ENCODE measurements at places on chromosomes 5 and 9. TPM values are rescaled to one million over a fixed set of nuclear protein-coding genes. Genes with fewer than 3 reads are reported as not detected.

- no peak for DNase-seq
These were observed 18.0 kb downstream of the KLF4 start for GRCh38 chr9:107471552-107471951.

SPIN1 gene
- 7.9 TPM for total RNA-seq

- no peak for DNase-seq
These were observed 67.4 kb downstream of the FBN2 start for GRCh38 chr5:128470663-128471062.

DNA sequence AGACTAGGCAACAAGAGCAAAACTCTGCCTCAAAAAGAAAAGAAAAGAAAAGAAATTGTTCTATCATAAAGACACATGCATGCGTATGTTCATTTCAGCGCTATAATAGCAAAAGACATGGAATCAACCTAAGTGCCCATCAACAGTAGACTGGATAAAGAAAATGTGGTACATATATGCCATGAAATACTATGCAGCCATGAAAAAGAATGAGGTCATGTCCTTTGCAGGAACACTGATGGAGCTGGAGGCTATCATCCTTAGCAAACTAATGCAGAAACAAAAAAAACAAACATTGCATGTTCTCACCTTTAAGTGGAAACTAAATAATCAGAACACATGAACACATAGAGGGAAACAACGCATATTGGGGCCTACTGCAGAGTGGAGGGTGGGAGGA is 6.3 kb upstream of the ZNF883 start:
- DNase-seq, result no peak

- no peak for DNase-seq
These were observed 4.3 kb downstream of the LCP2 start for GRCh38 chr5:170293273-170293672.

NSMF gene
- total RNA-seq, result 6.4 TPM

DNA sequence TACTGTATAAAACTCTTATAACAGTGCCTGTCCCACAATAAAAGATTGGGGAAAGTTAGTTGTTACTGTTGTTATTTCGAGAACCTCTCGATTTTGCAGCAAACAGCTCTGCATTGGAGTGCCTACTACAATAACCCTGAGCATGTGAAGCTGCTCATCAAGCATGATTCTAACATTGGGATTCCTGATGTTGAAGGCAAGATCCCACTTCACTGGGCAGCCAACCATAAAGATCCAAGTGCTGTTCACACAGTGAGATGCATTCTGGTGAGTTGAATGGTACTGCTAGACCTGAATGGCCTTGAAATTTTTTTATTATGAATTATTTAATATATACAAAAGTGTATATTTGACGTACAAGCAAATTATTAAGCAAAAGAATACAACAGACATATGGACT is 123.2 kb downstream of the TEX10 start:
- DNase-seq, result no peak

DNA sequence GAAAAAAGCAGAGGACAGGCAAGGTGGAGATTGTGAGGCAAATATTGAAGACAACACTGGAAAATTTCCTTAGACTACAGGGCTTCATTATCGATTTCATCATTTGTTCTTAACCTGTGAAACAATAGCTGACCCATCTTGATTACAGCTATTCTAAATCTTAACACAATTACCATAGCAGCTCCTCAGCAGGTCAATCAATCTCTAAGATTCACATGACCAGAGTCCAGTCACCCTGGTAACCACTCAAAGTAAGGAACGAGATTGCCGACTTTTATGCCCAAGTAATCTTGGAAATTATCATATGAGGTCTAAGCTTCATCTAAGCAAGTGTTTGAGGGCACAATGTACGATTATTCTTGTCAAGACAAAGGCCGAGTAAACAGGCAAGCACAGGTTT is 93.8 kb downstream of the TTC39B start:
- DNase-seq, result no peak

PLAC8L1 gene
- total RNA-seq, result not detected

- no peak for DNase-seq
These were observed 22.6 kb downstream of the ASS1 start for GRCh38 chr9:130467316-130467715.

DNA sequence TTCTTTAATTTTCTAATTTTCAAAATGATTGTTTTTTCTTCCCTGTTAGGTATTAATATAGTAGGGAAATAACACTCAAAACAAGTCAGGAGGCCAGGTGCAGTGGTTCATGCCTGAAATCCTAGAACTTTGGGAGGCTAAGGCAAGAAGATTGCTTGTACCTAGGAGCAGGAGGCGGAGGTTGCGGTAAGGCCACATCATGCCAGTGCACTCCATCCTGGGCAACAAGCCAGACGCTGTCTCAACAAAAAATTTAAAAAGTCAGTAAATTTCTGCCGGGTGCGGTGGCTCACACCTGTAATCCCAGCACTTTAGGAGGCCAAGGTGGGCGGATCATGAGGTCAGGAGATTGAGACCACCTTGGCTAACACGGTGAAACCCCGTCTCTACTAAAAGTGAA is 10.2 kb upstream of the CDK7 start:
- no peak for DNase-seq

DNA sequence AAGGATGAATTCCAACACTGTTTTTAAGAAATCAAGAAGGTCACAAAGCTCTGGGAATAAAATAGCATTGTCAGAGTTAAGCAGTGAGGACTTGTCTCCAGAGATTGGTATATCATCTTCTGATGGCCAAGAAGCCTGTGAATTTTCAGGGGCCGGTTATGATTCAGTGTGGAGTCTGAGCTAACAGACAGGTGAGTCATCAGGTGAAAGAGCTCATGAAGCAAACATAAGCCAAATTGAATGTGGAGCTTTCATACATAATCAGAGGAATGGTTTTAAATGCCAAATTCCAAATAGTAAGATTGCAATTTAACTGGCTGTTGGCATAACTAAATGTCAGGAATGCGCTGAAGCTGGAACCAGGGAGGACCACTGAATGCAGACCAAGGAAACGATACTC is 494.2 kb downstream of the MTRR start:
- DNase-seq, result no peak

DNA sequence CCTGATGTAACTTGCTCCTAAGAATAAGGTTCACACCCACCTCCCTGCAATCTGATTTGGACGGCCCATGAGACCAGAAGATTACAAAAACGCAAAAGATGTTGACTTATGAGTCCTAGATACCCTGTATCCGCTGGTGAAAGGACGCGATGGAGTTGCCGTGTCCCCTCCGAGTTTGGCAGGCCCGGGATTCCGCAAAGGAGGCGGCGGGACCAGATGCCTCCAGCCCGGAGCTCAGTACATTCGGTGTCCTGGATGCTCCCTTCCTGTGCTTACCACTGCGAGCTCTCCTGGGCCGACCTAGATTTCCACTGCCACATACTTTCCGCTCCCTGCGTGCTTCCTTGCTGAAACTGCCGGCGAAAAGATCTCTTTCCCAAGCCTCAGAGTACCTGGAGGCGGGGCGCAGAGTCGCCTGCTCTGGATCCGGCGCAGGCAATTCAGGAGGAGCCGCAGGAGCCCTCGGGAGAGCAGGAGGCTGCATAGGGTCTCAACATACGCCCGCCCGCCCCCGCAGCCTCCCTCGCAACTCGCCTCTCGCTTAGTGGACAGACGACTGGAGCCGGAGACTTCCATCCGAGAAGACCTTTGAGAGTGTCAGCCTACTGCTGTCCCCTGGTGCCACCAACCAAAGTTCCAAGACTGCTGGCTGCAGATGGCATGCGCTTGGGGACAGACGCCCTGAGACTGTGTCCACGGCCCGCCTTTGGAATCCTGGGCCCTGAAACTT is 39.8 kb downstream of the ANXA2R start:
- no peak for DNase-seq

APBA1 gene
- 0.81 TPM for total RNA-seq

GRCh38 chr5:73307645-73308355 is 134.8 kb downstream of the TMEM174 start:
- no peak for DNase-seq

DNA sequence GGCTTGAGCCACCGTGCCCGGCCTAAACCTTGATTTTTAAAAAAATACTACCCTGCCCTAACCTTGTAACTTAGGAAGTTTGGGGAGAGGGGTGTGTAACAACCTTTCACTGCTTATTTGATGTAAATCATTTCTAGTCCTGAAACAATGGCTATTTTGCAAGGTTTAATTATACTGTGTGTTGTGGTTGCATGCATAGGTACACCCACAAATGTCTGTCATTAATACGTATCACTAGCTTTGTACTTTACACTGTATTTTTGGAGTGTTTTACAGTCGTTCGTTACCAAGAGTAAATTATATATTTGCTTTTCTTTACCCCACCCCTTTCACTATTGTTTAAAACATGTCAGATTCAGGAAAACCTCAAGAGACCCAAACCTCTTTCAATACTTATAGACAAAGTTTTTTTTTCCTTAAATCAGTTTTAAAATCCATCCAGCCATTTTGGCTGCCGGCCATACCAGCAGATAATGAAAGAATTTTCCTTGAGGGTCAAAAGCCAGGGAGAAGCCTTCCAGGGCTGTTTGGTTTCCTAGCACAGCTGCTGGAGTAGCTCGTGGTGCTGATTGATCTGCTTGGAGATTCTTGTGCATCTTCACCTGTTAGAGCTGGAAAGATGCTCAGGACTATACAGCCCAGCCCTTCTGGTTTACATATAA is 50.7 kb downstream of the DOCK8 start:
- no peak for DNase-seq

- no peak for DNase-seq
These were observed 1854.6 kb upstream of the WWC1 start for GRCh38 chr5:166436872-166437271.

DNA sequence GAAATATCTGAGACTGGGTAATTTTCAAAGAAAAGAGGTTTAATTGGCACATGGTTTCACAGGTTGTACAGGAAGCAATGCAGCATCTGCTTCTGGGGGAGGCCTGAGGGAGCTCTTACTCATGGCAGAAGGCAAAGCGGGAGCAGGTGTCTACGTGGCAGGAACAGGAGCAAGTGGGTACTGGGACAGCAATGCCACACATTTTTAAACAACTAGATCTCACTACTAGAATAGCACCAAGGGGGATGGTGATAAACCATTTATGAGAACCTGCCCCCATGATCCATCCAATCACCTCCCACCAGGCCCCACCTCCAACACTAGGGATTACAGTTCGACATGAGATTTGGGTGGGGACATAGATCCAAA is 47.6 kb upstream of the HOMER1 start:
- DNase-seq, result no peak

GRCh38 chr9:133978226-133978898 is 13.8 kb downstream of the VAV2 start:
- DNase-seq, result no peak

FRRS1L gene
- 0.04 TPM for total RNA-seq

TIMD4 gene
- total RNA-seq, result 0.16 TPM

GRCh38 chr5:117488976-117489500 is 914.4 kb upstream of the SEMA6A start:
- DNase-seq, result no peak

RABGAP1 gene
- total RNA-seq, result 57.9 TPM

HRCT1 gene
- total RNA-seq, result 4.2 TPM

DNA sequence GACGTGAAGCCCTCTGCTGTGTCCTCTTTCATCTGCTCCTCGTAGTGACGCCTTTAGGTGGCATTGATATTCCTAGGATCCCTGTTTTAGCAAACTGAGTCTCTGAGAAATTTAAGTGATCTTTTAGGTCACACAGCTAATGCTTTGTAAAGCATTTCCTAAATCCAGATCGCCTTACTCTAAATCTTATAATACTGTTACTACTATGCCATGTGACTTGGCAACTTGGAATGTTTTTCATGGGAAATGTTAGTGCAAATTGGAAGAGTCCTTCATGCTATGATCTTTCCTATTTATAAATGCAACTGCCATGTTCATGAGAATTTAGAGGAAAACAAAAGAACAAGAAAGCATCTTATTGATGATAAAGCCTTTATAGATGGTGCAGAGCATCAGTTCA is 212.2 kb downstream of the TRIO start:
- DNase-seq, result no peak

- no peak for DNase-seq
These were observed 154.7 kb downstream of the ZDHHC21 start for GRCh38 chr9:14538526-14538925.

RASGRF2 gene
- total RNA-seq, result 6.2 TPM

GRCh38 chr5:167020418-167020817 is 1271.0 kb upstream of the WWC1 start:
- no peak for DNase-seq

GRCh38 chr5:67659288-67659687 is 462.7 kb upstream of the CD180 start:
- DNase-seq, result no peak

GRCh38 chr9:121703014-121703734 is 51.7 kb downstream of the DAB2IP start:
- no peak for DNase-seq

GRCh38 chr9:95609426-95609825 is 92.7 kb upstream of the PTCH1 start:
- DNase-seq, result no peak

C9orf153 gene
- total RNA-seq, result 0.36 TPM

- no peak for DNase-seq
These were observed 118.2 kb downstream of the ENTREP1 start for GRCh38 chr9:69443178-69443577.

ZNF883 gene
- total RNA-seq, result 0.34 TPM

SYNPO gene
- total RNA-seq, result 745 TPM

GRCh38 chr5:55149308-55149795 is 10.6 kb upstream of the GPX8 start:
- no peak for DNase-seq

- DNase-seq, result no peak
These were observed 114.5 kb upstream of the TAF11L2 start for GRCh38 chr5:17383526-17383925.

RNF183 gene
- not detected for total RNA-seq

HARS2 gene
- 22.7 TPM for total RNA-seq

GRCh38 chr5:142881076-142881783 is 111.1 kb downstream of the ARHGAP26 start:
- DNase-seq, result no peak

GRCh38 chr9:12230708-12231107 is 462.5 kb upstream of the TYRP1 start:
- no peak for DNase-seq

DNA sequence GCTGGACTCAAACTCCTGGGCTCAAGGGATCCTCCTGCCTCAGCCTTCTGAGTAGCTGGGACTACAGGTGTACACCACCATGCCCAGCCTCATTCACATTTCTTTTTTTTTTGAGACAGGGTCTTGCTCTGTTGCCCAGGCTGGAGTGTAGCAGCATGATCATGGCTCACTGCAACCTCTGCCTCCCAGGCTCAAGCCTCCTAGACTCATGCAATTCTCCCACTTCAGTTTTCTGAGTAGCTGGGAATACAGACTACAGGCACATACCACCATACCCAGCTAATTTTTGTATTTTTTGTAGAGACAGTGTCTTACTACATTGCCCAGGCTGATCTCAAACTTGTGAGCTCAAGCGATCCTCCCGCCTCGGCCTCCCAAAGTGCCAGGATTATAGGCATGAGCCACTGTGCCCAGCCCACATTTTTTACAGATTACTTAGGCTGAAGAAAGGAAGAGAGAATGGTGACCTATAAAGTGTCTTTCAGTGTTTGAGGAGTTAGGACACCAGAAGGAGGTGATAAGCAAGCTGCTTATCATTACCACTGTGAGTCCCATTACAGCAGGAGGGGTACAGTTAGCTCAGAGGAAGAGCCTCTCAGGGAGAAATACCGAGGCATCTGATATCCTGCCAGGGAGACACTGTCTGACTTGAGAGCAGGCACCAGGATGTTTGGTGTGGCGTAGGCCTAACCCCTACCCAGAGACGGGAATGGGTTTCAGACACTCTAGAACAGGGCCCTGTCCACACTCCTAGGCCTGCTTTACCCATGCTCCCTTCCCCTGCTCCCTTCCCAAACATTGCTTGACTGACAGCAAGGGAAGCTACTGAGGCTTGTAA is 9.7 kb downstream of the FAXDC2 start:
- no peak for DNase-seq

IRX4 gene
- not detected for total RNA-seq

Measured in psoas muscle (tissue), 8 donors.